Esophagus squamous epithelium (tissue), 5 donors: ENCODE measurements at places on chromosomes 12 and 14.

DNA sequence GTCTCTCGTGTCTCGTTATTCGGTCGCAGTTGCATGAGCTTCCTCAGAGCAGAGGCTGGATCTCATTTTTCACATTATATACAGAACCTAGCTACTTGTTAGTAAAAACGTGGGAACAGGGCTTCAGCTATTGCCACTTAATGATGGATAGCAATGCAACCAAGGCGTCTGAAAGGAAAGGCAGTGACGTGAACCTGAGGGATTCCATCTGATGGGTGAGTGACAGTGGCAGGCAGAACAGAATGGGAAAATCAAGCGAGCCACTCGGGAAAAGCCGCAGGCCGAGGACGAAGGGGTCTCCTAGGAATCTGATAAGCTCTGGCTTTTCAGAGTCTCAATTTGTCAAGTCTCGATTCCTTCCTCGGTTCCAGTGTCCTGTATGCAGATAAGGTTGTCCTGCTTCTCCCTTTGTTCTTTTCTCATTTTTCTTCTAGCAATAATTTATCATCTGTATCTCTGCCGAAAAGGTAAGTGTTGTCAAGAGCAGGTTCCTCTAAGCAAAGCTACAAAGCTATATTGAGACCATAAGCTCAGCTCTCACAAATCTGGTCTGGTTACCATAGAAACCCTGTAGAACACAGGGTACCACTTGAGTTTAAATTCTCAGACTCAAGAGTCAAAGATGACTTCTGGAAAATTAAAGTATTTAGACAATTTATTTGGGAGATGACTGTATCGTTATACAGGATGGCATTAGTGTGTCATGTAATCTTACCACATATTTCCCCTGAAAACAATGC lies 416.6 kb downstream of the GLT1D1 start:
- no peaks in the 10 kb centered on the region for H3K27me3 ChIP-seq
- H3K4me3 ChIP-seq: no peak overlapping the region
- no peaks in the 10 kb centered on the region for H3K4me1 ChIP-seq
- no peak for DNase-seq

GRCh38 chr12:27345376-27345775 lies 12.7 kb downstream of the BMAL2 start:
- no peak overlapping the region for H3K27ac ChIP-seq
- no peak for DNase-seq
- no peaks in the 10 kb centered on the region for H3K27me3 ChIP-seq
- H3K36me3 ChIP-seq: no peaks in the 10 kb centered on the region
- no peak overlapping the region for H3K4me3 ChIP-seq
- H3K4me1 ChIP-seq: peaks cover 69% of the 10 kb centered on the region

GRCh38 chr14:64763801-64764621 lies 59.8 kb downstream of the PLEKHG3 start:
- peaks cover 28% of the 10 kb centered on the region for H3K4me1 ChIP-seq
- no peak for DNase-seq
- peak overlapping the region; percentile 82 for H3K27ac ChIP-seq
- no peaks in the 10 kb centered on the region for H3K27me3 ChIP-seq
- no peaks in the 10 kb centered on the region for H3K36me3 ChIP-seq

- H3K4me3 ChIP-seq: peak within 1 kb of the TSS; percentile 62
- H3K36me3 ChIP-seq: no peaks in the 10 kb centered on the region
- H3K4me1 ChIP-seq: peaks cover 24% of the 10 kb centered on the region
These were observed at the start of gene NFATC4 for GRCh38 chr14:24367514-24368211. NFATC4 (plus strand) TSS chr14:24368184; CDS start chr14:24368341, 157 bp downstream.
